ENCODE measurements at places on chromosomes 12 and 14.
A peak's percentile ranks its signal among the peaks of the same experiment; 100 is the strongest.

DNA sequence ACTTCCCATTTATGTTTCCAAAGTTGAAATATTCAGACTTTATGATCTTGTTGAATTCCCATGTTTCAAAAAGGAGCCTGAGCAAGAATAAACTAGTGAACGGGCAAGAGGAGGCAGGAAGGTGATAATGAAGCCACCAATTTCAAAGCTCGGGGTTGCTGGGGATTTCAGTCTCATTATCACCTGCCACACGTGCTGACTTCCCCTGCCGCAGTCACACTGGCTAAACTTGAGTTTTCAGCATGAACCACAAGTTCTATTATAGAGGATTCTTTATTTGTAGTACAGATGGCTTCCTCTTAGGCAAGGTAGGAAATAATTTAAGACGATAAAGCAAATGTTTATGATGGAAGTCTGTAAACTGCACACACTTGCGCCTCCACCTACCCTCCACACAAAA lies 18.1 kb upstream of the DIABLO start:
- no peak for DNase-seq

DNA sequence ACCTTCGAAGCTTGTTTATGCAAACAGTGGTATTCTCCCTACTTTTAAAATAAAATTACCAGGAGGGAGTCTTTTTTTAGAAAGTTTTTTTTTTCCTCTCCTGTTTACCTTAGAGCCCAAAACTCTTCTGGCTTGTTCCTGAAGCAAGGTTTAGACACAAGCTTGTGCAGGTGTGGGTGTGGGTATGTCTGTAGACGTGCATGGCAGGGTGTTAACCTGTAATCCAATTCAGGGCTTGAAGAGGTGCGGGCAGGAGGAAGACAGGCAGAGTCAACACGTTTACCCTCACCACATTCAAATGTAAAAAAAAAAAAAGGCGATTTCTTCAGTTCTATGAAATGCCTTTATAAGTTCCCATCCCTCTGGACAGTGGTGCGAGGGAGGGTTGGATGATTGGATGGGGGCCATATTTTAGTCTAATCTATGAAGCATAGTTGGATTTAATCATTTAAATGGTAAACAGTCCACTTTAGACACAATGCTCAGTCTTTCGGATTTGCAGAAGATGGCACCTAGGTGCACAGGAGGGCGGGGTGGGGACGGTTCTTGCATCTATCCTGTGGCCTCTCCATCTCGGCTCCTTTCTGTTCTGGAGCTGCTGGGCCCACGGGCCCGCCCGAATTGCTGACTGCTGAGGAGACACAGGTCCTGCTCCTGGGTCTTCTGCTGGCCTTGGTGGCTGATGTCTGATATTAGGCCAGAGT lies 982 bp upstream of the NINJ2 start:
- DNase-seq: no peak

DNA sequence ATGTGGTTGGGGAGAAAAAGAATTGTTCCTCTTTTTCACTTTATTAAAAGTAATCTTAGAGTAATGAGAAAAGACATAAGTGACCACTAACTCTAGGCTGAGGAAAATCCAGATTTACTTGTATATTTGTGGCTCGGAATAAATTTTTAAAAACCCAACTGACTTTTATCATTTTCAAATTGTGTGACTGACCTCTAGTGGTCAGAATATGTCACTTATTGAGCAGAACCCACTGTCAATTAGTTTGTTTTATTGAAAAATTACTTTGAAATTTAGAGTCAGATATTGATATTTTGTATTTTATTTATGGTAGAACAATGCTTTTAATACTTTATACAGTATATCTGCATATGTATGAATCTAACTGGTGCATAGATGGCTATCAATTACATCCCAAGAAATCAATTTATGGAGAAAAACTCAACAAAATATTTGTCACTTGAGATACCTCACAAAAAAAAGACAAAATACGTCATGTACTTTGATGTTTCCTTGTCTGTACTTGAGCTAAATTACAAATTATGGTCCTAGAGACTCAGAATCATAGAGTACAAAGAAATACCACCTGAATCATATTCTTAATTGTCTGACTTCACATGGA lies 229.4 kb downstream of the CNTN1 start:
- DNase-seq: no peak

DNA sequence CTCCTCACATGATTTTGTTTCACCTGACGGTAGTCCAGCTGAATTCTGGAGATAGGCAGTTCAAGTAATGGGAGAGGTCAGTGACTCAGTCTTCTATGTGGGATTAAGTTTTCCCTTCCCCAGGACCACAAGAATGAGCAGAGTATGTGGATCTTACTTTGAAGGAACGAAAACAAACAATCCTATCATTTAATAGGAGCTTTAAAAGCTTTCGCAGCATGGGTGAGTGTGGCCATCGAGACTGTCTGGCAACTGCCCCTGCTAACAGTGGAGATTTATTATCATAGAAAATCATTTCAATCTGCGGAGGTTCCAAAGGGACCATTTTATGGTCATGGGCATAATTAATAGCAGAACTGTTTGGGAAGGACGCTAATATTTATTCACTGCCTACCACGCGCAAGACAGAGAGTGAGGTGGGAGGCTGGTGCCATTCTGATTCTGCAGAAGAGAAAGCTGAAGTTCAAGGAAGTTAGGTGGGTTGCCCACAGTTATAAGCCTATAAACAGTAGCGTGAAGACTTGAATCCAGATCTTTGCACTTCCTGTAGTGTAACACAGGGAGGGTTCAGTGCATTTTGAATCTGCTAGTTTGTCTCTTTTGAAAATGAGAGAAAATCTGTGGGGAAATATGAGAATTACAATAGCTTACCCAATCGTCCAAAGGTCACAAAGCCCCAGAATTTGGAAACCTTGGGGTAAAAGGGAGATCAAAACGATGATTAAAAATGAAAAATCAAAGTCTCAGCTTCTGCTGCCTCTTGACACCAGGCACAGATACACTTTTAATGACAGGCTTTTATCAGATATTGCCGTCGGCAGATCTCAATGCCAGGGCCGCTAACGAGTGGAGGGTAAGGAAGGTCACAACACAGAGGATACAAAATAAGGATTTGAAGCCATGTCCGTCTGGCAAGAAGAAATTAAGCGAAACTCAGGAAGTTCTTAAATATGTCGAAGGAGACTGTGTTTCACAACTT lies 209.6 kb downstream of the CRADD start:
- DNase-seq: no peak

DNA sequence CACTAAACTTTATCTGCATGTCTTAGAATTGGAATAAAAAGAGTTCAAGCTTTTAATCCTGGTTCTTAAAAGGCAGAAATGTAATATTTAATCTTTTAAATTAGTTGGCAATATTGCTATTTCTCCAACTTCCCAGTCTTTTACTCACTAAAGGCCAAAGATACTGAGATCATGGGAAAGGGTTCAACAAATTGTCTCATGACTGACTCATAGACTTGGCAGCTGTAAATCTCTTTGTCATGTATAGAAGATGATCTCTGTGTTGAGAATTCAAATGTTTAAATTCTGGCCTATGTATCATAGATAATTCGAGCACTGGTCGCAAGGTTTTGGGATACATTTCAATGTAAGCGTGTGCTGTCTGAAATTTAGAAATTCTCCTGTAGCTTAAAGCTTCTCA lies 40.1 kb upstream of the STRAP start:
- no peak for DNase-seq

DNA sequence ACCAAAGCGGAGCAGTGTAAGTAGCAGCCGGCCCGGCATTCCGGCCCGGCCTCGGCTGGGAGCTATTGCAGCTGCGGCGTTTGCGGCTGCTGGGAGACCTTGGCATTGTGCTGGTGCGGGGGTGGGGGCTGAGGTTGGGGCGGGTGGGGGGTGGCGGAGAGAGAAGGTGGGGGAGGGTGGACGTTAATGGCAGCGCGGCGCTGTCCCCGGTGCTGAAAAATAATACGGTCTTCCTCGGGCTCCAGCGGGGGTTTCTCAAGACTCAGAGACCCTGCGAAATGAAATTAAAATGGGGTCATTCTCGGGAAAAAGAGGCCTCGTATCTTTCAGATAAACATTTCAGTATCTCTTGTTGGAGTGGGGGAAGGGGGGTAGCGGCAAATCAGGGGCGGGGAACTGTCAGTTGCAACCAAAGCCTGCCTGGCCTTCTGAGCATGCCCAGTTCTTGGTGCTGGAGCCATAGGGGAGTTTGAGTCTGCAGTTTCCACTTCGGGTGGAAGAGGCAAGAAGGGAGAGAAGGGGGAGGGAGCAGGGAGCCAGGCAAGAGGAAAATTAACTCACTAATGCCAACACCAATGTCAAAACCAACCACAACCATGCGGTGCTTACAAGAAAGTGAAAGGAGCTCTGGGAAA lies 414 bp downstream of the UNC79 start:
- peak; percentile 76 for DNase-seq

DNA sequence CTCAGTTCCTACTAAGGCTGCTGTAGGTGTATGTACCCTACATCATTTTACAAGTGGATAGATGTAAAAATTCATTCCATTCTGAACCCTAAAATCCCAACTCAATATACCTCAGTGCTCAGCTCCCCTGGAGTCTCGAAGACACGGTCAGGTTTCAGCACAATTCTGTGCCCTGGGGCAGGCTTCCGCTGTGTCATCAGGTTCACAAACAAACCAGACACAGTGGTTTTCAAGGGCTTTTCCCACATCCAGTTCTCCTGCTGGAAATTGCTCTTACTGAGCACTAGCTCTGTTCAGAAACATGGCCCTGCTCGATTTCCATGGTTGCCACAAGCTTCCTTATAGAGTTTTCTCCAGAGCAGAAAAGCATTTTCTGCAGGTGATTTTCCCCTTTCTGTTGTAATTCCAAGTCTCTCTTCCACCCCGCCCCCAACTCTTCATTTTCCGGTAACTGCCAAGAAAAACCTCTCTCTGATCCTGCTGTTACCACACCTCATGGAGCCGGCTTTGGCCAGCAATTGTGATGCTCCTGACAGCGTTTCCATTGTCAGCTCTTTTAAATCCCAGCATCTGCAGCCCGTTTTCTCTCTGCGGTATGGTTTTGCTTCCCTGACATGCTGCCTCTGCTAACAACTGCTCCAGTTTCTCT lies 483.0 kb upstream of the CCDC196 start:
- peak; percentile 66 for DNase-seq

- no peak for DNase-seq
Measured at GRCh38 chr12:58291106-58291505, 349.7 kb downstream of the ATP23 start.

DNA sequence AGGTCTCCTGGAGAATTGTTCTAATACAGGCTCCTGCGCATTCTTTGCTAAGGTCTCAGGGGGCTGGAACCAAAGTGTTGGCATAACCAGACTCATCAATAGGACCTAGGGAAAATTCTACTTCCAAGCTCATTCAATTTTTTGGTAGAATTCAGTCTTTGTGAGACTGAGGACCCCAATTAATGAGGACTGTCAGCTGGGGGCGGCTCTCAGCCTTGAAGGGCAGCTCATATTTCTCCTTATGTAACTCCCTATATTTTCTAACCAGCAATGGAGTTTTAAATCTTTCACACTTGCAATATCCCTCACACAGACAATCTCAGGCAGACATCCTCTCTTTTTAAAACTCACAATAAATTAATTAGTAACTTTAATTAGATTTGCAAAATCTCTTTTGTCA lies 476.4 kb upstream of the LRFN5 start:
- no peak for DNase-seq

DNA sequence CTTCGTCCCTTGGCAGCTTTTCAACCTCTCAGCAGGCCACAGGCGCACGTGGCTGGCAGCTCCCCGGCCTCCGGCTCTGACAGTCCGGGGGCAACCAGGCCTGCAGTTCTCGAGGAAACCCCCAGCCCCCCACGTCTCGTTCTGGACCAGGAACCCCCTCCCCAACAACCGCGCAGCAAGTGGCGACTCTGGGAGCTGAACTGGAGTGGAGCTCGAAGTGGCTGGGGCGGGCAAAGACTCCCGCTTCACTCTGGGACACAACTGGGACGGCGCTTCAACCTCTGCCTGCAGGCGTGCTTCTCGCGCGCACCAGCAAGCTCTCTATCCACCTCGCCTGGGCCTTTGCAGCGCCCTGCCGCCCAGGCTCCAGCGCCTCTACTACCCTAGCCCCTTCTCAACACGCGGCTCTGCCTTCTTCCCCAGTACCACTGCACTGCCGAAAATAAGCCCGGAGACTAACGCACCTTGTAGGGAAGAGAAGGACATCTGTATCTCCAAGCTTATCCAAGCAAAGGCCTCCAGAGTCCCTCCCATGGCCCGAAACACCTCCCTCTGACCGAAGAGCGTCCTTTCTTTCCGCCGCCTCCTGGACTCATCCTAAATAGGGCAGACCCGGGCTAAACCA lies 2.4 kb upstream of the NKX2-1 start:
- DNase-seq: no peak

DNA sequence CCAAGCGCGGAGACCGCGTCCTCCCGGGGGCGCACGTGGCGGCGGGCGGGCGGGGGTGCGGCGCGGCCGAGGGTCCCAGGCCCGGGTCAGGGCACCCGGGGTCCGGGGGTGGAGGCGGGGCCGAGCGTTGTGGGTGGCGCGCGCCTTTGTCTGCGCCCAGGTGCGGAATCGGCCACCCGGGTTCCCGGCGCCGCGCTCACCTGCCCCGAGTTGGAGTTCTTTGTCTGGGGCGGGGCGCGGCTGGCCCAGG lies 50.1 kb downstream of the LRCOL1 start:
- DNase-seq: peak; percentile 49

DNA sequence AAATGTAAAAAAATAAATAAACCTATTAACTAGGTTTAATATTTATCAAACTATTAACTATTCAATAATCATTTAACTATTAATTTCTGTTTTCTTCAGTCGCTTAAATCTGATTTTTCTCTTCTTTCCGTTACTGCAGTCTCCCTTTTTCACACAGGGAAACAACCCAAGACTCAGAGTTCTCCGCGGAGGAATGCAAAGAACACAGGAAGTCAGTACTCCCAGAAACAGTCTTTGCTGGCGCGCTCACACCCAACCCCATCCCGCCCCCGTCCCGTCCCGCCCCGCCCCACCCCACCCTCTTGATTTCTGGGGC lies 351 bp upstream of the METTL17 start:
- no peak for DNase-seq

- DNase-seq: no peak
Measured at GRCh38 chr12:115155665-115156645, 472.0 kb upstream of the TBX3 start.

GRCh38 chr12:87246726-87247125 lies 782.5 kb downstream of the C12orf50 start:
- DNase-seq: no peak

GRCh38 chr14:101247842-101248725 lies 313.2 kb upstream of the DIO3 start:
- DNase-seq: no peak

DNA sequence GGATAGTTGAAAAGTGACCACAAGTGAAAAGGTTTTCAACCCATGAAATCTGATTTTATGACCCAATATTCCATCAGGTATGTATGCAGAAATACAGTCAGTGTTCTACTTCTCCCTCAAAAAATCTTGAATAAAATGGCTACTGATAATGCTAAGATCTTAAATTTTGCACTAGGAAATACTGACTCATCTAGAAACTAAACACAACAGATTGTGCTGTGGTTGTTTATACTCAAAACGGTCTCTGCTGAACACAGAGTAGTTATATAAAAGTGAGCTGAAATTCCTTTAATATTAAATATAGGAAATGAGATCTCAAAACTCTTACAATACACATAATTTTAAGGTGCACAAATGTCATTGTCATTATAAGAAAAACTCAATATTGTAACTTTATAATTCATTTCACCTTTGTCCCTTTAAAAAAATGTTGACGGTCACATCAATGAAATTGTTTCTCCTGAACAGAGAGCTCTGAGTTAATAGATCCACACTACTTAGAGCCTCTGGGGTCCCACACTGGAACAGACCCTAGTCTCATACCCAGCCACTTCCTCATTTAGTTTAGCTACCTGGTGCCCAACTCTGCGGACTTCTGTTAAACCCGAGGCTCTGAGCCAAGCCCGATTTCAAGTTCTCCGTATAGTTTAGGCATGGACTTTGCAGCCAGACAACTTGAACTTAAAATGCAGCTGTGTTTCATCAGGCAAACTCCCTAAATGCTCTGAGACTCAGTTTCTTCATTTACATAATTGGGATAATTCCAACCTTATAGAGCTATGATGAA lies 9.3 kb downstream of the COCH start:
- no peak for DNase-seq

All from NCI-H146 (cell line).